Hematopoietic multipotent progenitor cell treated with erythropoietin and hydrocortisone succinate and interleukin-3 and kit ligand, for 6 days (in vitro differentiated cells): ENCODE measurements at places on chromosomes 16 and 17.

- DNase-seq = peak; percentile 46
Observed at GRCh38 chr17:12789075-12789480, 220 bp upstream of the ARHGAP44 start.

- no peak for DNase-seq
Observed at GRCh38 chr16:89366561-89367537, 123.5 kb downstream of the ANKRD11 start.

- DNase-seq = no peak
Observed at GRCh38 chr17:78706271-78706915, 75.7 kb downstream of the CYTH1 start.

GRCh38 chr17:59798111-59798510 lies 90.7 kb downstream of the VMP1 start:
- no peak for DNase-seq

- DNase-seq = peak; percentile 63
Observed at GRCh38 chr16:10579965-10580882, at the start of gene EMP2. Gene EMP2, minus strand, starts transcription at chr16:10580598. Its CDS starts 32,981 bp downstream, at chr16:10547617.

- DNase-seq = no peak
Observed at GRCh38 chr17:57329380-57330214, 73.3 kb downstream of the MSI2 start.

DNA sequence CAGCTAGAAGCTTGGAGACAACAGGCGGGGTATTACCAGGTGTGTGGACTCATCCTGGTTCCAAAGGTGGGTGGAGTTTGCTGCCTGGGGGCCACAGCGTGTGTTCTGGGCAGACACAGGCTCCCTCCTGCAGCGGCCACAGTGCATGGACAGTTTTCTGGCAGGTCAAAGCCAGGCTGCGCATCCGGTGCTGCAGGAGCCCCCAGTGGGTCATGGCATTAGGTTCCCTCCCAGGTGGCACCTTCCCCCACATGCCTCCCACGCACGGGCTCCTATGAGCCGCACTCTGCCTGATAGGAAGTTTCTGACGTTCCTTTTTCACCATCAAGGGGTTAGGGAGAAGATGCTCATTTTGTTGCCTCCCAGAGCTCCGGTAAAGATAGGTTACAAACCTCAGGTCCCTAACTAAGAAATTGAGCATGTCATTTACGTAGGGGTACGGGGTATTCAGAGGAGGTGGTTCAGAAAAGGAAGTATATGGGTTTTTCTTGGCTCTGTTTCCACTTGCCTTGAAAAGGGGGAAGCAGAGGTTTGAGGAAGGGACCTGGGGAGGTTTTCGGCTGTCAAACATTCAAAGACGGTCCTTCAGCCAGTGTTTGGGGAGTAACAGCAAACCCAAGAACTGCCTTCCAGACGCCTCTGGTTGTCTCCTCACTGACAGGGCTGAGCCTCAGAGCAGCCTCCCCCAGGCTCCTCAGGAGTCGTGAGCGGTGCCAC lies 32.7 kb upstream of the NAT9 start:
- peak; percentile 22 for DNase-seq

GRCh38 chr16:27862953-27863352 lies 200.6 kb downstream of the GSG1L start:
- no peak for DNase-seq
